M059J (cell line): ENCODE measurements at places on chromosomes 1 and 21.

DNA sequence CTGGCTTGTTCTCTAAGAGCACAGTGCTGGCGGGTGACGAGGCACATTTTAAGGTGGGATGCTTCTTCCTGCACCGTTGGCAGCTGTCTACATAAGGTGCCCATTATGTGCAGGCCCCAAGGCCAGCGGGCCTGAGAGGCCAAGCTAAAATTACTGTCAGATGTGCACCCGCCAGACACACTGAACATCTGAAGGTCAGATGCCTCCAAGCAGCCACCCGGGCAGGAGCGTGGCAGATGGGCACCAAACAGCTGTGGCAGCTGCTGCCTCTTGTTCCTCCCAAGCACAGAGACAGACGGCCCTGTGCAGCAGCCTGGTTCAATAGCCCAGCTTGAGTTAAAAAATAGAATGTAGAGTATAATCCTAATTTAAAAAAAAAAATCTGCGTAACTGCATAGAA is 211.9 kb upstream of the EDN2 start:
- DNase-seq, result no peak

DNA sequence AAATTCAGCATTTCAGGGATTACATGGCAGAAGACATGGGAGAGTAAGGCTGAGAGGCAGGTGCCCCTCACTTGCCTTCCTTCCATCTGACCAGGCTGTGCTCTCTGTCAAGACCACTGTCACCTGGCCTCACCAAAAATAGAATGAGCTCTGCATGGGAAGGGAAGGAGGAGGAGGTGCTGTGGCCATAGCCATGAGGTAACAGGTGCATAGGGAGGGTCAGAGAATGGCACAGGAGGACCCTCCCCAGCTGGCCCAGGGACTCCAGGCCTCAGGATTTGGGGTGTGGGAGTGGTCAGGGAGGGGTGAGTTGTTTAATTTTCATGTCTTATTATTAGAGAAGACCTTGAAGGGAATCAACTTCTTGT is 192.3 kb downstream of the FCRL5 start:
- DNase-seq, result no peak

- no peak for DNase-seq
Observed at GRCh38 chr21:23401278-23401677, 2206.0 kb downstream of the MRPL39 start.

GRCh38 chr1:9588551-9589143 is at the start of gene TMEM201:
TSS of gene TMEM201 (plus strand) at chr1:9588911. CDS start at chr1:9588931, 20 bp downstream.
- peak; percentile 88 for DNase-seq

DNA sequence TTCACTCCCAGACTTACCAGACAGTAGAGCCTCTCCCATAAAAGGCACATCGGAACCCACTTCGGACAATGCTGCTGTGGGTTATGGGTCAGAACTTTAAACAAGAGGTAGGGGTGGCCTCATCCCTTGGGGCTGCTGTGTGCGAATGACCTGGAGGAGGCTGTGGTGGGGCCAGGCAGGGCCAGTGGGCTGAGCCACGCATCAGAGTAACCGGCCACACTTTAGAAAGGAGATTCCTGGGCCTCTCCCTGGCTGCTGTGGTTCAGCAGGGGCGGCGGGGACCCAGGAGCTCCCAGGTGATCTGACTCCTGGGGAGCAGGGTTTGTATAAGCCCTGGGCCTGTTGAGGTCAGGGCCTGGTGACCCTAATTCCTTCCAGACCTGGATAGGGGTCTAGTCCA is 110.2 kb upstream of the C1orf174 start:
- no peak for DNase-seq

DNA sequence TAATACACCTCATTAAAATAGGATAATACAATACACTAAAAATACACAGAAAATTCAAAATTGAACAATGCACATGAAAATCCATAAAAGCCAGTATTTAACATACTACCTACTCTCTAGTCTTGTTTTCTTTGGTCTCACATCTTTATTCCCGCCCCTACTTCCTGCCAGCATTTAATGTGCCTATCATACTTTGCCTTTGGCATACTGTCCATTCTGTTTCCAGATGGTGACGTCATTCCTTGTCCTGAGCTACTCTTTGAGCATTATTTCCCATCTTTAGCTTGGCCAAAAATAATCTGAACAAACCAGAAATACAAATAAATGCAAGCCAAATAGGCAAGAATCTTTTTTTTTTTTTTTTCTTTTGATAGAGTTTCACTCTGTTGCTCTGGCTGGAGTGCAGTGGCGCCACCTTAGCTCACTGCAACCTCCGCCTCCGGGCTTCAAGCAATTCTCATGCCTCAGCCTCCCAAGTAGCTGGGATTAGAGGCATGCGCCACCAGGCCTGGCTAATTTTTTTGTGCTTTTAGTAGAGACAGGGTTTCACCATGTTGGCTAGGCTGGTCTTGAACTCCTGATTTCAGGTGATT is 4.4 kb downstream of the HFM1 start:
- DNase-seq, result peak; percentile 37

- DNase-seq, result no peak
Observed at GRCh38 chr1:162206300-162206699, 136.8 kb downstream of the NOS1AP start.

DNA sequence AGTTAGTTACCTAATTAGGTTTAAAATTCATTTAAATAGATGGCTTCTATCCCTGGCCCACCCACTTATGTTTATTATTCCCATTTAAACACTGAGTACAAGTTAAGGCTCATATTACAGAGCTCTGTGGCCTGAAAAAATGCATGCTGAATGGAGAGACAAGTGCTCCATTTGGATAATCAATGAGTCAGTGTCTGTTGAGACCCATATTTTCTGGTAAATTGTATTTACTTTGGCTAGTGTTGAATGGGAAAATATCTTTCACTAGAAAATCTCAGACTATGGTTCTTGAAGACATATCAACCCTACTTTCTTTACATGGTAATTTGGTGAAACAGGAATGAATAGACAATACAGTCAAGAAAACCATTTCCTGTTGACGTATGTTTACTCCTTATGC is 356.0 kb downstream of the S1PR1 start:
- DNase-seq, result no peak

DNA sequence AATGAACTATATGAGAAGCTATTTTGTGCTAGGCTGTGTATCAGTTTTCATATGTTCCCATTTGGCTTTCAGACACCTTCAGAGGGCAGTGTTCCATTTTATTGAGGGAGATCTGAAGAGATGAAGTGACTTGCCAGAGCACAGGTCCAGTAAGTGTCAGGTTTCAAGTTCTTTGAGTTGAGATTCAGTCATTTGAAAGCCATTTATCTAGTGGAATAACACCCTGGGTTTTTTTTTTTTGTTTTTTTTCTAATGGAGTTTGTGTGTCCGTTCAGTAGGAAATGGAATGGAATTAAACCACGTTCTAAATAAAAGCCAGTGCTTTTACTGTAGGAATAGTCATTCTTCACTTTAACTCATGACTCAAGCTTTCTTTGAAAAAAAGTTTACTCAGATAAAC is 652.9 kb upstream of the USP24 start:
- peak; percentile 85 for DNase-seq

GRCh38 chr1:106278716-106279115 is 777.8 kb upstream of the PRMT6 start:
- no peak for DNase-seq

DNA sequence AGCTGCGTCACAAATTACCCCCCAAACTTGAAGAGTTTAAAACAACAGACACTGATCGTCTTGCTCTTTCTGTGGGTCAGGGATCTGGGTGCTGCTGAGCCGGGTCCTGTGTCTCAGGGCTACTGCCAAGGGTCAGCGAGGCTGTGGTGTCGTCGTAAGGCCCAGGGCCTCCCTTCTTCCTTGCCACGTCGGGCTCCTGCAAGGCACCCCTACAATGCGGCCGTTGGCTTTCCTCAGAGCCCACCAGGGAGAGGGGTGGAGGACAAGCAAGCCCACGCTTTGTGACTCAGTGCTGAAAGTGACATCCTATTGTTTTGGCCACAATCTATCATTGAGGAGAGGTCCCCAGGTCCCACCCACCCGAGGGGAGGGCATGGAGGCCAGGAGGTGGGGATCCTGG is 7.7 kb upstream of the FBLIM1 start:
- DNase-seq, result no peak

GRCh38 chr1:165562571-165562970 is 18.8 kb downstream of the LRRC52 start:
- peak; percentile 8 for DNase-seq

DNA sequence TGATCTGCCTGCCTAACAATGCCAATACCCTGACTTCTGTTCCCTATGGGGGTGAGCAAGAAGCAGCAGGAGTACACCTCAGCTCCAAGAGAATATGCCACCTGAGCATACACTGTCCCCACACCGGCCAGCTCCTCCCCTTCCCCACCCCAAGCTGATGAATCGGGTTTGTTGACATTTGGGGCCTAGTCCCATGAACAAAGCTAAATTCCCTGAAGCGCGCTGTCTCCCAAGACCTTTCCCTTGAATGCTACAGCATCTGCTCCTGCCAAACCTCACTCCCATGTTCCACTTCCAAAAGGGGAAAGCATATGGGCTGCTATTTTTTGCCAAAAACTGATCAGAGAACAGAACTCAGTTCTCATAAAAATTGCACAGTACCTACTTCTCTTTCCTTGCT is 220.4 kb upstream of the CAMK1G start:
- no peak for DNase-seq

GRCh38 chr1:48499211-48499735 is 27.3 kb upstream of the SPATA6 start:
- no peak for DNase-seq

DNA sequence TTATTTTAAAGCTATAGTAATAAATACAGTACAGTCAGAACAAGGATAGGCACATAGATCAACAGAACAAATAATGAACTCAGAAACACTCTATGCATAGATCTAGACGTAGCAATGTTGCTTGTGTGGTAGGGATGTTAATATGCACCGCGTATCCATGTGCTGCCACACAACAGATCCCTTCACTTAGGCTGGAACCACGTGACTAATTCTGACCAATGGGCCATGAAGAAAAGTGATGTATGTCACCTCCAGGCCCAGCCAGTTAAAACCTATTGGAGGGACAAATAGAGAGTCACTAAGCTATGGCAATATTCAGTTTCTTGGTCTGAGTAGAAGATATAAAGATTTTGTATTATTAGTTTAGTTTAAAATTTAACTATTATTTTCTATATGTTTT is 91.4 kb downstream of the ADAMTS1 start:
- no peak for DNase-seq

DNA sequence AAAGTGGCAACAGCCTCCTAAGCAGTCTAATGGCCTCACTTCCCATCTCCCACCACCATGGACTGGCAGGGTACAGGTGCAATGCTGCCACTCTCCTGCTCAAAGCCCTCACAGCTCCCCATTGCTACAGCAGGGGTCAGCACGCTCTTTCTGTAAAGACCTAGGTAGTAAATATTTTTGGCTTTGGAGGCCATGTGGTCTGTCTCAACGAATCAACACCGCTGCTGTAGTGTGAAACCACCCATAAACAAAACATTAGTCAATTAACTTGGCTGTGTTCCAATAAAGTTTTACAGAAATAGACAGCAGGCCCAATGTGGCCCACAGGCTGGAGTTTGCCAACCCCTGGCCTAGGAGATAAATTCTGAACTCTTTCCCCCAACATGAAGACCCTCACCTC is 44.6 kb upstream of the TMEM125 start:
- DNase-seq, result peak; percentile 42

GRCh38 chr1:34851431-34852105 is 8.0 kb downstream of the SMIM12 start:
- DNase-seq, result no peak

DNA sequence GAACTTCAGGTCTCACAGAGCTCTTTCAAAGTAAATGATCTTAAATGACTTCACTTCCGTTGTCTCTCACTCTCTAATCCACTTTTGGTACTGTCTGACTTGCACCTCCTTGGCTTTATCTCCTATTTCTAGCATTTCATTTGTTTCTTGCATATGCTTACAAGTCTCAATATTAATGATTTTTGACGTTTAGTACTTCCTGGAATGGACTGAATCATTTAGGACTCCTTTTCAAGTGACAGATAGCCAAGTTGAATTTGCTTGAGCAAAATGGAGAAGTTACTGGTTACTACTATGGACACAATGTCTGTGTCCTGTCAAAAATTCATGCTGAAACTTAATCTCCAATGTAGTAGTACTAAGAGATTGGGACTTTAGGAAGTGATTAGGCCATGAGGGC is 7.0 kb upstream of the SGIP1 start:
- DNase-seq, result no peak

- DNase-seq, result no peak
Observed at GRCh38 chr1:214178102-214178501, 102.9 kb upstream of the SMYD2 start.

- DNase-seq, result no peak
Observed at GRCh38 chr1:192170196-192170984, 12.1 kb downstream of the RGS18 start.

- peak; percentile 72 for DNase-seq
Observed at GRCh38 chr1:221429264-221429663, 312.6 kb downstream of the DUSP10 start.

- DNase-seq, result no peak
Observed at GRCh38 chr1:41734201-41734970, 184.3 kb downstream of the HIVEP3 start.

- no peak for DNase-seq
Observed at GRCh38 chr1:85319491-85319890, 43.1 kb upstream of the BCL10 start.

GRCh38 chr1:156801409-156802121 is 15.1 kb downstream of the SH2D2A start:
- peak; percentile 63 for DNase-seq

DNA sequence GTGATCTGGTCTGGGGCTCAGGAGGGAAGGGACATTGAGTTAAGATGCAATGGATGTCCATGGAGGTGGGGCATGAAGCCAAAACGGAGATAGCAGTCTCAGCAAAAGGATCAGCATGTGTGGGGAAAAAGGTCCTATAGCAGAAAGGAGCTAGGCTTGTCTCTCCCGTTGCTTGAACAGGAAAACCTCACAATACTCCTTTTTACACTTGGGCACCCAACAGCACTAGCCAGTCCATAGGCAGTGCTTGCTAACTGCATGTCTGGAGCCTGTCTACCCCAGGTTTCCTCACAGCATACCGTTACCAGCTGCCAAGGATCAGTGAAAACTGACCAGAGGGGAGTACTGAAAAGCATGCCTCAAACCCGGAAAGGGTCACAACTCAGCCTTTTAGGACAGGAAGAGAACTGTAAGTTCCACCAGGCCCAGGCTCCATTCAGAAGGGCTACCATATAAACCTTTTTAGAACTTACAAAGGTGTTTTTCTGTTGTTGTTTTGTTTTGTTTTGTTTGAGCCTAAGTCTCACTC is 78.6 kb downstream of the JAK1 start:
- DNase-seq, result no peak

- DNase-seq, result no peak
Observed at GRCh38 chr1:99738858-99739465, 27.5 kb downstream of the FRRS1 start.
